Uterus (tissue), 4 donors: ENCODE measurements at places on chromosomes 11 and 22. TPM values are rescaled to one million over a fixed set of nuclear protein-coding genes. Genes with fewer than 3 reads are reported as not detected.

Gene DAGLA
- total RNA-seq = 0.51 TPM

Gene MRE11
- total RNA-seq = 24.6 TPM

Gene MFNG
- total RNA-seq = 71.2 TPM

Gene GRIA4
- not detected for total RNA-seq

Gene ZNRF3
- total RNA-seq = 16.7 TPM

Gene PPFIA1
- 79.7 TPM for total RNA-seq

Gene STX3
- 29.5 TPM for total RNA-seq

Gene MUC5AC
- under 0.01 TPM for total RNA-seq

Gene SPI1
- total RNA-seq = 9.7 TPM

Gene SNX32
- 2.6 TPM for total RNA-seq

Gene PTPN5
- total RNA-seq = 1.0 TPM

Gene POLR2L
- 81.5 TPM for total RNA-seq

Gene PSMA1
- total RNA-seq = 213 TPM

Gene DEPDC7
- total RNA-seq = 1.3 TPM

Gene DEUP1
- total RNA-seq = not detected

Gene DDI1
- total RNA-seq = not detected

Gene CAT
- 105 TPM for total RNA-seq

Gene PDE2A
- 185 TPM for total RNA-seq

Gene MS4A3
- not detected for total RNA-seq

Gene RAPSN
- not detected for total RNA-seq

Gene FZD4
- 77.6 TPM for total RNA-seq

Gene OR52N1
- total RNA-seq = not detected

Gene CARD16
- total RNA-seq = not detected

Gene LRRC10B
- total RNA-seq = 39.7 TPM

Gene PGGHG
- 13.1 TPM for total RNA-seq

Gene ACCS
- total RNA-seq = 14.1 TPM

Gene LPXN
- 10.8 TPM for total RNA-seq

Gene MSANTD2
- 20.6 TPM for total RNA-seq

Gene SLC17A6
- not detected for total RNA-seq

Gene FXYD2
- 2.1 TPM for total RNA-seq

Gene BTBD18
- total RNA-seq = not detected

Gene SRRD
- 5.3 TPM for total RNA-seq

Gene MYEOV
- not detected for total RNA-seq

Gene NPTXR
- 17.4 TPM for total RNA-seq
